GM03348 (cell line): ENCODE measurements at places on chromosomes 5 and 9.
A peak's percentile ranks its signal among the peaks of the same experiment; 100 is the strongest.

DNA sequence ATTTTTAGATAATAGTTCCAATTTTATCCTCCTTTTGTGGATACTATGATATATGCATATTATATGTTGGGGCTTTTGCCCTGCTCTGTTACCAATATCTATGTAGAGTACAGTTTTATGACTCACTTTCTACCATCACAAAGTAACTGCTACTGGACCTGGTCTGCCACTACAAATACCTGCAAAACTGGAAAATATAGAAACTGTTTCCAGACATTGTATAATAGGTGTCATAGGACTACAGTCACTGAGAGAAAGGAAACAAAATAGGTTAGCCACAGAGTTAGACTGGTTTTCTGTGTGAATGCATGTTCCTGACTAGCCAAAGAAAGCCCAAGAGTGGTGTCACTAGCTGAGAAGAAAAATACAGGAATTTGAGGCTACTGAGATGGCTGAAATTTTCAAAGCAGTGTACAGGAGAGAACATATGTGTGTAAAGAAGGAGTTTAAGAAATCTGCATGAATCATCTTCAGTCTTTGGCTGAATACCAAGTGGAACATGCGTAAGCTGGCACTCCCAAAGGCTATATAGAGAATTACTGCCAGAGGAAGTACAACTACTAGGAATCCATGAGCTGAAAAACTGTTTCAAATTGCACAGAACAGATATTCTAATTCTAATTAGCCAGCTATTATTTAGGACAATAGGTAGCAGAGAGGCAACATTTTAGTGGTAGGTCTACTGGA is 29.0 kb upstream of the FAM174A start:
- peak; percentile 9 for DNase-seq

GRCh38 chr5:95730730-95731570 is at the start of gene RHOBTB3:
Gene RHOBTB3, plus strand, starts transcription at chr5:95731336. Its CDS starts 347 bp downstream, at chr5:95731683.
- peak; percentile 91 for DNase-seq

- no peak for DNase-seq
These were observed 64.7 kb upstream of the SELENOP start for GRCh38 chr5:42876375-42876844.

DNA sequence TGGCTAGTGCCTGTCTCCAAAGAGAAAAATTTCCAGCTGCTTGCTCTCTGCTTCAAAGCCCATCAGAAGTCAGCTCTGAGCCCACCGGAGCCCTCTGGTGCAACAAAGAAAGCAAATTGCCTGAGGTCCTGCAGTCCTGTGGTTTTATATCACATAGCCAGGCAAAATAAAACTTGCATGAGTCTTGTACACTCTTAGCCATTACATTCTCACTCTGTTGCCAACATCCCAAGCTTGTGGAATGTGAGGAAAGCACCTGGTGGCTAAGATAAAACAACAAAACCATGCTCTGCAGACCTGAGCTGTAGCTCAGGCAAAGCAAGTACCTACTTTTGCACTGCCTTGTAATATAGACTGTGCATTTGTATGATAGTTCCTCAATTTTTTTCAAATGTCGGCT is 133.7 kb downstream of the GPBP1 start:
- DNase-seq = no peak

- DNase-seq = peak; percentile 29
These were observed 18.1 kb upstream of the ARRDC3 start for GRCh38 chr5:91401175-91401574.

GRCh38 chr5:95729115-95730010 is 1.8 kb upstream of the RHOBTB3 start:
- DNase-seq = no peak

GRCh38 chr5:135188233-135188914 is 154.3 kb upstream of the PITX1 start:
- DNase-seq = no peak

DNA sequence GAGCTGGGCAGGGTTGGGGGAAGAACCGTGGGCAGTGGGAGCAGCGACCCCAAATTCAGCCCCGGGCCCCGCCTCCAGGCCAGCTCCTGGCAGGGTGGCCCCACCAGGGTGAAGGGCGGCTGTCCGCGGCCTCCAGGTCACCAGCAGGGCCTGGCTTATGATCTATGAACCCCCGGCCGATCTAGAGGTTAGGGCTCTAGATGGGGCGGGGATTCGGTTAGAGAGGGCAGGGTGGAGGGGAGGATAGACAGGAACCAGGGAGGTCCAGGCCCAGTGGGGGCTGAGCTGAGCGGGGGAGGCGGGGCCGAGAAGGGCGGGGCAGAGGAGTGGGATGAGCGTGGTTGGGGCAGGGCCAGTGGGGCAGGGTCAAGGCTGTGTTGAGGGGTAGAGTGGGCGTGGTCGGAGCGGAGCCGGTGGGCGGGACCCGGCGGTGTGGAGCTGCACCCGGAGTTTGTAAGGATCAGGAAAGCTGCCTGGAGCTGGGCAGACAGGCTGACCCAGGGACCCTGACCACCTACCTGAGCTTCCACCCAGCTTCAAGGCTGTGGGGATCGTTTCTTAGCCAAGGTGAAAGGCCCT is 29.3 kb upstream of the OBP2B start:
- peak; percentile 34 for DNase-seq

DNA sequence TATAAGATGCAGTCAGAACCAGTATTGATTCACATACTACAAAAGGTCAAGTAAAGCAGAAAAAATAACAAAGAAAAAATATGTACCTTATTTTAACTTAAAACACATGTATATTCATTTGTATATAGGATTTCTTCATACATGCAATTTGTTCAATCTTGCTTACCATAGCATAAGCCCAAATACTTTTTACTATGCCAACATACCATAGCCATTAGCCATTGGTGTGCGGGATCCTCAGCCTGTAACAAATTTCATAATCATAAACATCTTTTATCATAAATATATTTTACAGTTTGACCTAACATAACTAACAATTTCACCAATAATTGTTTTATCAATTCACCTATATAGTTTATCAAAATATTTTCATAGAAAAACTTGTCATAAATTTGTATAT is 51.1 kb downstream of the MPDZ start:
- DNase-seq = no peak

- DNase-seq = no peak
These were observed 162.0 kb downstream of the RGS3 start for GRCh38 chr9:113625486-113625885.

GRCh38 chr5:548256-548655 is 24.0 kb upstream of the SLC9A3 start:
- no peak for DNase-seq
